ENCODE measurements at places on chromosomes 3 and 15.

DNA sequence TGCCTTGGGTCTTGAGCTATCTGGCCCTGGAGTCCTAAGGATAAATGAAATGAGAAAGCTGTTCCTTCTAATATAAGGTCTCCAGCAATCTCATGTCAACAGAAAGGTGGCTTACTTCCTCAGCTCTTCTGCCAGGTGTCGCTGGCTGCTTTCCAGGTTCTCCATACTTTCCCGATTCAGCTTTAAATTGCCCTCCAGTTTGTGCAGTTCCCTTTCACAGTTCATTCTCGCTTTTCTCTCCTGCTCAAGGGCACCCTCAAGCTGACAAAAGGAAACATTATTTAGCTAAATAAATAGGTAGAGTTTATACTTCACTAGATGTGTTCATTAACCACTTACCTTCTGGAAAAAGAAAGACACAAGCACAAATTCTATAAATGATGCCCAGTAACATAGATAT lies 73.0 kb downstream of the MYH15 start:
- DNase-seq, result no peak

GRCh38 chr3:88003115-88003755 lies 55.6 kb downstream of the CGGBP1 start:
- DNase-seq, result peak; percentile 44

GRCh38 chr3:126468028-126468891 lies 7.4 kb downstream of the ZXDC start:
- DNase-seq, result no peak

- DNase-seq, result no peak
Observed at GRCh38 chr3:119314821-119315220, 20.6 kb downstream of the ARHGAP31 start.

DNA sequence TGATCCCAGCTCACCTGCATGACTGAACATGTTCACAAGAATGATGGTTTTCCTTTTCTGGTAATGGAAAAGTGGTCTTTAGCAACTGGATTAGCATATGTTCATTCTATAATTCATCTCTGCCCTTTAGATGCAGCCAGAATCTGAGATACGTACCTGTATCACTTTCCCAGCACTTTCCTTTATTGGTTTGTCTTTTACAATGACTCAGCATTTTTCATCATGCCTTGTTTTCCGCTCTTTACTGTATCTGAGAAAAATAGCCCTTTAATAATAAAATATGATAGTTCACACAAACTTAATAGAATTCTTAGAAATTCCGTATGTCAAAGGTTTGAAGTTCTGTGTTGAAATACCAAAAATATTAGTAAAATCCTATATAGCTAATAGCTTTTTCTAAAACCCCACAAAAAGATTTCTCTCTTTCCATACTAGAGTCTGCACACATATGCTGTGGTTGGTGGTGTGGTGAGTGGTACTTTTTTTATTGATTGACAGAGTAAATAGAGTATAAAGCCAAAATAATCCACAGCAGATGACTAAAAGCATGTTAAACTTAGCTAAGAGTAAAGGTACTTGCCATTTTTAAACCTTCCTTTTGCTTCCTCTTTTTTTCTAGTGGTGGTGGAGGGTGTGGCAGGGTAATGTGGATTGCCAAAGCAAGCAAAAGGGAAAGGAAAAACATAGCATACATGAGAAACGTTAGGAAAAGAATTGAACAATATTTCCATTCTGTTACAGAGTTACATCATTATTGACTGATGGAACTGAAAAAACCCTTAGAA lies 328.9 kb upstream of the RBMS3 start:
- DNase-seq, result no peak

GRCh38 chr3:35200056-35200455 lies 439.3 kb upstream of the ARPP21 start:
- DNase-seq, result no peak

GRCh38 chr3:50545781-50546180 lies 21.8 kb downstream of the C3orf18 start:
- no peak for DNase-seq

GRCh38 chr3:187490366-187490765 lies 122.2 kb downstream of the RTP4 start:
- DNase-seq, result no peak

- DNase-seq, result no peak
Observed at GRCh38 chr3:126618021-126618420, 36.9 kb downstream of the TXNRD3 start.

GRCh38 chr15:33234020-33234461 lies 39.5 kb upstream of the FMN1 start:
- peak; percentile 6 for DNase-seq

DNA sequence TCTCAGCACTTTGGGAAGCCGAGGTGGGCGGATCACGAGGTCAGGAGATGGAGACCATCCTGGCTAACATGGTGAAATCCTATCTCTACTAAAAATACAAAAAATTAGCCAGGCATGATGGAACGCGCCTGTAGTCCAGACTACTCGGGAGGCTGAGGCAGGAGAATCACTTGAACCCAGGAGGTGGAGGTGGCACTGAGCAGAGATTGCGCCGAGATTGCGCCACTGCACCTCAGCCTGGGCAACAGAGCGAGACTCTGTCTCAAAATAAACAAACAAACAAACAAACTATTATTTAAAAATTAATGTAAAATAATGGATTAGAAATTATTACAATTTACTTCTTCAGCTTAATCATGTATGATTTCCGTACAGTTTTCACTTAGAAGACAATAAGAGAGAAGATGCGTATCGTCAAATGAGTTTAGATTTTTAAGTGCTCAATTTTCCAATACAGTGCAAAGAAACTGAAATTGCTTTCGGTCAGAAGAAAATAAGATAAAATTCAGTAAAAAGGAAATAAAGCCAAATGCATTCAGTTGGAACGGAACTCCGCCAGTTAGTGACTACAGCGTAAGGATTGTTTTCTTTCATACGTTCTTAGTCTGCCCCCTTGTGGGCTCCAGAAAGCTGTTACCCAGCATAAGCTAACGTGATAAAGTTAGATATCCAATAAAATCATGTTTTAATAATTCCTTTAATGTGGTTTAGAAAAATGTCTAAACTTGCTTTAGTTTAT lies 24.8 kb downstream of the AADAC start:
- DNase-seq, result peak; percentile 41

DNA sequence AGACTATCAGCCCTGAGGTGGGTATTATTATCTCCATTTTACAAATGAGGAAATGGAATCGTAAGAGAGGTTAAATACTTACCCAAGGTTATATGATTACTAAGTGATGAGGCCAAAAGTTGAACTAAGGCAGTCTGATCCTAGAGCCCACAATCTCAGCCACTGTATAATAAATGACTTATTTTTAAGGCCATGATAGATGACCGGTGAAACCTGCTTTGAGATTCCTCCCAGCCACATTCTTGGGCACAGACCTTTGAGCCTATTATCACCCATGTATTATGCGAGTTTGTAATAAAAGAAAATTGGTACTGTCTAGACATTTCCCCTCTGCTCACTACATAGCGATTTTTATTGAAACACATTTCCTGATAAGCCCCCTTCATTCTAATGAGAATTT lies 37.4 kb downstream of the POLQ start:
- no peak for DNase-seq

DNA sequence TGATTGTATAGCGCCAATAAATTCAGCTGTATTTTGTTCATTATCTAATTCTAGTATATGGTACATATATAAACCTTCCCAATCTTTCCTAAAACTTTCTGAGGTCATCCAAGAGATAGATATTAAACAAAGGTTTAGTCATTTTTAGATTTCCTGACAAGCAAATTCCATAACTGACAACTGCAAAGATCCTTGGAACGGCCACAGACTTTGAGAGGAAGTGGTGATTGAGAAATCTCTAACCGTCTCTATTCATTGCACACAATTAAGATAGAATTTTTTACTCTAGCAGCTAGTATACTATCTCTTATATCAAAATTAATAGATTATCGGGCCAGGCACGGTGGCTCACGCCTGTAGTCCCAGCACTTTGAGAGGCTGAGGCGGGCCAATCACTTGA lies 4.7 kb downstream of the CSNK1G1 start:
- no peak for DNase-seq

DNA sequence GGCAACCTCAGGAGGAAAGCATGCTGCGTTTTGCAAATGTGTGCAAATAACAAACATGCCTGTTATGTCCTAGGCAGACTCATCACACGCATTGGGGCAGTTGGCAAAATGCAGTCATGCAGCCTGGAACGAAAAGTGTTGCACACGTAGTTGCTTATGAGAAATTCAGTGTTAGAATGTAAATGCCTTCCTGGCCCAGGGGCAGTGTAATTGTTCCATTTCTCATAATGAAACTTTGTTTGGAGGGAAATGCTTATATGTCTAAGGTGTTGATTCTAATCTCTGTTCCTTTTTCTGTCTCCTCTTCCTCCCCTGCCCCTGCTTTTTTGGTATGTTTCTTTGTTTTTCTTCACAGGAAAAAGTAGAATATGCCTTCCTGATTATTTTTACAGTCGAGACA lies 156.0 kb downstream of the CACNA1D start:
- no peak for DNase-seq

DNA sequence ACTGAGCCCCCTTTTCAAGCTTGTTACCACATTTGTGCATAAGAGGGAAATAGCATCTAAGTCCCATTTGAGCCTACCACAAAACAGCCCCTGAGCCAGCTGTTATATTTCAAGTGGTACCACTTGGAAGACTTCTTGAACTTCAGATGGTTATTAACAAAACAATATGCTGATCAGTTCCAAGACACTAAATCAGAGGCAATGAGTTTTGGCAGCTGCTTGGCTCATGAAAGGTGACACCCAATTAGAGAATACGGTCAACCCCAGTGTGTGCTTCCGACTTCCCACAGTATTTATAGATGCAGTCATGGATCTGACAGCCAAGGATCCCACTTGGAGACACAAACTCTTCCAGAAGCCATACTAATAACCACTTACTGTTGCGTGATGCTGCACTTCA lies 469.6 kb upstream of the PPP2R3A start:
- no peak for DNase-seq

DNA sequence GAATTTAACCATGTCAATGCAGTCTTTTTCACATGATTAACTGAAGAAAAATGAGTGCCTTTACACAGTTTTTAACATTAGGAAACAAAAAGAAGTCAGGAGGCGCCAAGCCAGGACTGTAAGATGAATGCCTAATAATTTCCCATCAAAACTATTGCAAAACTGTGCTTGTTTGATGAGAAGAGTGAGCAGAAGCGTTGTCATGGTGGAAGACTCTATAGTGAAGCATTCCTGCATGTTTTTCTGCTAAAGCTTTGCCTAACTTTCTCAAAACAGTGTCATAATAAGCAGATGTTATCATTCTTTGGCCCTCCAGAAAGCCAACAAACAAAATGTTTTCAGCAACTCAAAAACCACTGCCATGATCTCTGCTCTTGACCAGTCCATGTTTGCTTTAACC lies 156.8 kb upstream of the CDIN1 start:
- no peak for DNase-seq

DNA sequence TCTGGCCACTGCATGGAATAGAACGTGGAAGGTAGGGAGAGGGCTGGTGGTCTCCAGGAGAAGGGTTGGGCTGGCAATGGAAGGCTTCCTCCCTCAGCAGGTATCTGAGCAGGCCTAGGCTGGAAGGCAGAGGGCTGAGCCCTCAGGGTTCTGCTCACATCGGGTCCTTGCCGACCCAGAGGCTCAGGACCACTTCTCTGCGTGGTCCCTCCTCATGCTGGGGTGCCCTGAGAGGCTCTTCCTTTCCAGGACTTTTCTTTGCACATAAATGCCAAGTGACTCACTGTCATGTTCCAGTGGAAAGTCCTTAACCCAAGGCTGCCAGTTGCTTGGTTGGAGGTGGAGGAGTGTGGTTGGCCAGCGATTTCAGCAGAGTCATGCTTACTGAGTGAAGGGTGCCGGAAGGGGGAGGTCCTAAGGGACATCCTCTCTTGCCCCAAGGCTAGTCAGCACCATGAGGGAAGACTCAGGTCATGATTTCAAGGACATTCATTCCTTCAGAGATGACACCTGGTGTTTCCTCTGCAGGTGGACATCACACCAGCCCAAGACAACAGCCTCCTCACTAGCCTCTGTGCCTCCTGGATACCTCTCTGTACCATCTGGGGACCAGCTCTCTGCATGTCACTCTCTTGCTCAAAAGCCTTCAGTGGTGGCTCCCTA lies 8.2 kb downstream of the SLC6A6 start:
- DNase-seq, result no peak

GRCh38 chr3:8069471-8069870 lies 432.2 kb upstream of the LMCD1 start:
- no peak for DNase-seq

- DNase-seq, result peak; percentile 4
Observed at GRCh38 chr3:18208856-18209255, 216.3 kb downstream of the SATB1 start.

DNA sequence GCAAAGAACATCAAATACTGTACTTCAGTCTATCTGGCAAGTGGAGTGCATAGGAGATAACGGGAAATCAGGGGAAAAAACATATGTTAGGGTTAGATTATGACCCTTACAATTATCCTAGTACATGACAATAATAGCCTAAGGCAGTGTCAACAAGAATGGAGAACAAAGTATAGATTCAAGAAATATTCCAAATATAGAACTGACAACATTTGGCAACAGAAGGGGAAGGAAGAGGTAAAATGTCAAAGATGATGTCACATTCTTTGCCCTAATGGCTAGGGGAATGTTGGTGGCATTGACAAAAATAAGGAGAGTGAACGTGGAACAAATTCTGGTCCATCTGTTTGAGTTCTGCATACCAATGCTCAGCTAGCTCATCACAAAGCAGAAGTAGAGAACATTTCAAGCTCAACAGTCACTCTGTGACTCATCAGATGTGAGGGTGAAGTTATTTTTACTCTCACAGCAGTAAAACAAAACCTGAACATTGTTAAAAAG lies 15.5 kb upstream of the ATP8B4 start:
- no peak for DNase-seq
